ENCODE measurements at places on chromosomes 11 and 22. TPM values are rescaled to one million over a fixed set of nuclear protein-coding genes. Genes with fewer than 3 reads are reported as not detected.

Gene RAG1
- polyA plus RNA-seq: 0.06 TPM

Gene OVOL1
- not detected for polyA plus RNA-seq

Gene KCNQ1
- 20.5 TPM for polyA plus RNA-seq

Gene PATE4
- not detected for polyA plus RNA-seq

Gene ROBO4
- polyA plus RNA-seq: not detected

Gene OR2AG2
- not detected for polyA plus RNA-seq

Gene NLRP14
- polyA plus RNA-seq: not detected

Gene NUP50
- polyA plus RNA-seq: 43.9 TPM

Gene CBX7
- 35.4 TPM for polyA plus RNA-seq

Gene ARRB1
- 3.0 TPM for polyA plus RNA-seq

Gene MDK
- polyA plus RNA-seq: 0.60 TPM

Gene C11orf58
- 169 TPM for polyA plus RNA-seq

Gene CARNS1
- polyA plus RNA-seq: 2.4 TPM

Gene TEX54
- not detected for polyA plus RNA-seq

Gene ADM2
- polyA plus RNA-seq: 1.5 TPM

Gene CALCB
- 0.13 TPM for polyA plus RNA-seq

Gene CCDC90B
- 58.3 TPM for polyA plus RNA-seq

Gene SLC5A12
- polyA plus RNA-seq: not detected

Gene SMTNL1
- polyA plus RNA-seq: 0.14 TPM

Gene OR2AG1
- not detected for polyA plus RNA-seq

Gene VSIG2
- polyA plus RNA-seq: not detected

Gene KRTAP5-9
- not detected for polyA plus RNA-seq

Gene SLC29A2
- 3.0 TPM for polyA plus RNA-seq

Gene GLB1L3
- 0.19 TPM for polyA plus RNA-seq

Gene C22orf31
- polyA plus RNA-seq: not detected

Gene OR5T3
- polyA plus RNA-seq: not detected

Gene ZBTB16
- polyA plus RNA-seq: 9.7 TPM

Measured in IgD-negative memory B cell (primary cell).